ENCODE measurements at places on chromosomes 3 and 15.

DNA sequence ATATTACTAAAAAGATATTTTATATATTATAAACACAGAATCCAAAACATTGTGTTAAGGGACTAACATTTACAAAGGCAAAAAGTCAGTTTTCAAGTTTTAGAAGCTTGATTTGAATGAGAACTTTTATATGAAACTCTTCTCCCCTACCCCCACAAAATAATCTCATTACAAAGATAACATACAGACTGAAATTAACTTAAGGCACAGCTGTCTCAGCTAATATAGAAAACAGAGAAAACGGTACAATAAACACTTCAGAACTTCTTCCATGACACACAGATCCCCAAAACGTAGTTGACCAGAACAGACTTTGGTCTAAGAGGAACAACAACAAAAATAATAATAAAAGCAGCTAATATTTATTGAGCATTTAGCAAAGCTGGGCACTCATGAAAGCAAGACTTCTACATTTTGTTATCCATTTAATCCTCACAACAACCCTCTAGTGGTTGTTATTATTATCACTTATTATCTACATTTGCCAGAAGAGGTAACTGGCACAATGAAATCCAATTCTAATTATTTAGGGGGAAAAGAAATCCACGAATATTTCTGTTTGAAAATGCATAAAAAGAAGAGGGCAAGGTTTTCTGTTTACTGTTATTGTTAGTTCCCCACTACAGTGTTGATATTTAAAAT lies 68.1 kb downstream of the PFN2 start:
- DNase-seq = no peak

DNA sequence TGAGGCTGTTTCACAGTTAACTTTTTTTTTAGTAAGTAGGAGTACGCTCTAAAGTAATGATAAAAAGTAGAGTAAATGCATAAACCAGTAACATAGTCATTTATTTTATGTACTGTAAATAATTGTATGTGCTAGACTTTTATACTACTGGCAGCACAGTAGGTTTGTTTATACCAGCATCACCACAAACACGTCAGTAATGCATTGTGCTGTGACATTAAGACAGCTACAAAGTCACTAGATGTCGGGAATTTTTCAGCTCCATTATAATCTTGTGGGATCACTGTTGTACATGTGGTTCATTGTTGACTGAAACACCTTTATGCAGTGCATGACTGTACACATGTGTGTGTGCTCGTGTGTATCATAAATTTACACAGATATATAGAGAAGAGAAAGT lies 618.0 kb upstream of the ADAMTS9 start:
- no peak for DNase-seq

DNA sequence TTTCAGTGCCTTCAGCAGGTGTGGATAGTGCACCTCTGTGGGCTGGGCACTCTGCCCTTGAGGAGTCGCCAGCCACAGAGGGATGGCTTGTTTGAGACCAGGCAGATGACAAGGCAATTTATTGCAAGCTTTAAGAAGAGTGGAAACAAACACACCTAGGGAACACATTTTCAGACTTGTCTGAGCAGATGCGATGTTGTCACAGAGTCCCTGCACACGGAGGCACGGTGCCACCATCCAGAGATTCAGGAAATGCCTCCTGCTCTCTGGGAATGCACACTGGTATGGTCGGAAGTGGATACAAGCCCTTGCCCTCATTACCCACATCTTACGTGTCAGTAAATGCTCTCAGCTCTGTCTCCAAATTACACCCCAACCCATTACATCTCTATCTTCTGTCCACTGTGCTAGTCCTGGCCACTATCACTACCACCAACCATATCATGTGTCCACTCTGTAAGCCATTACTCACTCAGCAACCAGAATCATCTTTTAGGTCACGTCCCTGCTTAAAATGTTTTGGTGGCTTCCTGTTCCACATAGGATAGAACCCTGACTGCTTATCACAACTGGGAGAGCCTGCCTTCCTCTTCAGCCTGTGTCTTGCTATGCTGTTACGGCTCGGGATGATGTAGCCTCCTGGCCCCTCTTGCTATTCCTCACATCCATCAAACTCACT lies 196.9 kb downstream of the SLCO3A1 start:
- DNase-seq = no peak

DNA sequence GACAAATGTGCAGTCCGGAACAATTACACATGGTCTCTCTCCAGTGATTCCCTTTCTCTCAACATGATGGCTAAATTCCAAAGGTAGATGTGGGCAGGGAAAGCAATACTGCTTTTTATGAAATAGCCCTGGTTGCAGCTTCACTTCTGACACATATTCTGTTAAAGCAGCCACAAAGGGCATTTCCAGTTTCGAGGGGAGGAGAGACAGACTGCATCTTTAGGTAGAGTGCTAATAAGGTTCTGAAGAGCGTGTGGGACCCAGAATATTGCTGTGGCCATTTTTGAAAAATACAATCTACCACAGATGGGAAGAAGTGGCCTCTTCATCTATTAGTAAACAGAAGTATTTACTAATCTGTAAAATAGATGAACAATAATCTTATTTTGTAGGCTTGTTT lies 139.3 kb upstream of the PEX5L start:
- DNase-seq = no peak

DNA sequence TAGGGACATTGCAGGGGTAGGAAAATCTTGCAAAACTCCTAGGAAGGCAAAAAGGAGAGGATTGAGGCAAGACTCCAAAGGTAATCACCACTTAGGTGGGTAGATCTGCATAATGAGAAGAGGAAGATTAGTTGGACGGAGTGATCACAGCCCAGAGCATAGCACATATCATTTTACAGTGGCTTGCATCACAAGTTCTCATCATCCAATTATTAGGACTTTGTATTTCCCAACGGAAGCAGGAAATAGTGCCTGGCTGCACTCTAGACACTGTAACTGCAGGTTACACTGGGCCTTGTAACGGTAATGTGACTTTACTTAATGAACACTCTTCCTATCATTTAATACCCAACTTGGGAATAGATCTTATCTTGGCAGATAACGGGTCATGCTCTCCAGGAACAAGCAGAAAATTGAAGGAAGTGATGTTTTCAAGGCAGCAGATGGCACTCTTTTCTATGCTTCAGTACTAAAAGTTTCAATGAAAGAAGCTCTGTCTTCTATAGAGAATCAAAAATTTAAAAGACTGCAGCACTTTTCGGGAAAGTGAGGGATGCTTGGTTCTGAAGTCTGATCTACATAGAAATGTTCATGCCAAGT lies 101.9 kb upstream of the KCNMB2 start:
- peak; percentile 88 for DNase-seq

- DNase-seq = peak; percentile 85
Measured at GRCh38 chr3:151282921-151283320, 4.6 kb upstream of the P2RY14 start.

DNA sequence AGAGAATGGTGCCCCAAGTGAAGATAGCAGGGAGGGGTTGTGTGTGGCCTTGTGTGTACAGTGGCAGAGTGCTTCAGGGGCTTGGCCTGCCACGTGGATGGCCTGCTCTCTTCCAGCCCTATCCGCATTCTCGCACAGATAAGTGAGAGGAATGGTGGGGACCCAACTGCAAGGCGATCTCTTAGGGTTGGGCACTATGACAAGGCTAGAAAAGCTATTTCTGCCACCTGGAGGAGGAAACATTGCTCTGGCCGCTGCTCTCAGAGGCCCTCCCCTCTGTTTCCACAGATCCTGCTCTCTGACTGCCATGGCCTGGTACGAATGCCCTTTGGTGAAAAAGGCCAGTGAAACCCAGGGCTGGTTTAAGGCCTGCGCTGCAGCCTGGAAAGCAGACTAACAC lies 20.6 kb downstream of the EEFSEC start:
- DNase-seq = no peak

- peak; percentile 13 for DNase-seq
Measured at GRCh38 chr3:69385123-69385722, 665 bp downstream of the FRMD4B start.

Data from NCI-H2171 treated with DMSO at 0.1 percent for 48 hours (cell line).